ENCODE measurements at places on chromosomes 11 and 22.

DNA sequence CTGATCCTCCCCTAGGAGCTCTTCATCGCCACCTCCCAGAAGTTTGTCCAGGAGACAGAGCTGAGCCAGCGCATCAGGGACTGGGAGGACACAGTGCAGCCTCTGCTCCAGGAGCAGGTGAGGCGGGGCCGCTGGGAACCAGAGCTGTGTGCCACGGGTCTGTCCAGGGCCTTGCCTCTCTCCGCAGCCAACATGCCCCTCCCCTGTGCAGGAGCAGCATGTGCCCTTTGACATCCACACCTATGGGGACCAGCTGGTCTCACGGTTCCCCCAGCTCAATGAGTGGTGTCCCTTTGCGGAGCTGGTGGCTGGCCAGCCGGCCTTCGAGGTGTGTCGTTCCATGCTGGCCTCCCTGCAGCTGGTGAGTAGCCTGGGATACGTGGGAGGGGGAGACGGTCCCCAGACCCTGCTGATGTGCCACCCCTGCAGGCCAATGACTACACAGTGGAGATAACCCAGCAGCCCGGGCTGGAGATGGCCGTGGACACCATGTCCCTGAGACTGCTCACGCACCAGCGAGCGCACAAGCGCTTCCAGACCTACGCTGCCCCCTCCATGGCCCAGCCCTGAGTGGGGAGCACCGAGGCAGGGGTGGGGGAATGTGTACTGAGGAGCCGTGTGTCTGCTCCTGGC is 2.5 kb downstream of the SCO2 start:
- DNase-seq = no peak

DNA sequence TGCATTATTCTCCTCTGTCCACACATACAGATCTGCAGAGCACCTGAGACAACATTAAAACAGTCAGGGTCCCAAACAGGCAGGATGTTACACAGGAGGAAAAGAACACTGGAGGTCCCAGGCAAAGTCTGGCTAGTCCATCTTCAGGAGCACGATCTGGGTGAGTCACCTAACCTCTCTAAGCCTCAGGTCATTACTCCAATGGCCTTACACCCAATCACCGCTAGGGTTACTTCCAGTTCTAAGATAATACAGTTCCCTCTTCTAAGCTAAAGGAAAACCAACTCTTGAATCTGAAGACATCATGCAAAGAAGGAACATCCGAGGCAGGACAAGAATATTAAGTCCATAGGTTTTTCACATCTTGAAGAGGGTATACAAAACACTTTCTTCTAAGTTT is 24.5 kb downstream of the ASCC2 start:
- DNase-seq = no peak

DNA sequence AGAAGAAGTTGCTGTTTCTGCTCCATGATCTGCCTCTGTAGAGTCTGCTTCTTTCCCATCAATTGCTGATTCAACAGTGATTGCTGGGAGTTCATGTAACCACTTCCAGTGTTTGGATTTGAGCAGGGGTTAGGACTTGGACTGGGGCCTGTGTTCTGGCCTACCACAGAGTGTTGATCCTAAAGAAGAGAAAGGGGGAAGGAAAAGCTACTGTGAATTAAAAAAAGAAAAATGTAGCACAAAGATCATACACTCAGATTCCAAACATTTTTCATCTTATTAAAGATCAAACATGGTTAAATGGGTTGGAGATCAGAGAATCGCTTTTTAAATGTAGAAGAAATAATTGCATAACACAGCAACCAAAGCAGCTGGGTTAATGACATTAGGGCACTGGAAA is 67.6 kb upstream of the MTMR2 start:
- no peak for DNase-seq

DNA sequence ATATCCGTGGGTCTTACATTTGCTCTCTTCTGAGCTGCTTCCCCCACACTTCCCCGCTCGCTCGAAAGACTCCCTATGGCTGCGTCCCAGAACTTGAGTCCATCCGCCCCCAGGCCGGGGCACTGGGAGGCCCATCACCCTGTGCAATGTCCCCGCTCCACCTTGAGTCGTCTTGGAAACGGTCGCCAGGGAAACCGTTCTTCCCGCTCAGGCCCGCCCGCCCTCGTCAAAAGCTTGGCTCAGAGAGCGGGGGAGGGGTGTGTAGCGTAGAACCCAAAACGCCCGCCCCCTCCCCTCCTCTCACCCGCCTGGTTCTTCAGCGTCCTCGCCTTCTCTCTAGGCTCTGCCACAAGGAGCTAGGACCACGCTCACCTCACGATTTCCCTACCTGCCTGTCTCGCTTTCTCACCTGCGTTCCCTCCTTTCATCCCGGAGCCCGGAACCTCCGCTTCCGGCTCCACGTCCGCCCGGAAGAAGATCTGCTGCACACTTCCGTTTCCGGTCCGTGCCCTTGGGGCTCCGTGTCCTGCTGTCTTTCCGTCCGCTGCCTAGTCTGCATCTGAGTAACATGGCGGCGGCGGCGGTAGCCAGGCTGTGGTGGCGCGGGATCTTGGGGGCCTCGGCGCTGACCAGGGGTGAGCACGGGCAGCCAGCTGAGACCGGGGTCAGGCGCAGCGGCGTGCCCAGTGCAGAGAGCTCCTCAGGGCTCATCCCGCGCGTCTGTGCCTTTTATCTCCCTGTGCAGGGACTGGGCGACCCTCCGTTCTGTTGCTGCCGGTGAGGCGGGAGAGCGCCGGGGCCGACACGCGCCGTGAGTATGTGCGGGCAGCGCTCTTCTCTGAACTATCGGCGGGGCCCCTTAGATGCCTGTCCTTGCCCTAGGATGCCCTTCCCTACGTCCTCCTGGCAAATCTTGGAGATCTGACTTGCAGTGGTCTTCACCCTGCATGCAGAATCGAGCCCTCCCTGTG is at the start of the genes KBTBD4 and NDUFS3:
KBTBD4 (minus strand) TSS at position 447 of the 971 bp plus-strand sequence; CDS start at position 428, 19 bp downstream.
NDUFS3 (plus strand) TSS at position 551 of the 971 bp plus-strand sequence; CDS start at position 569, 18 bp downstream.
- DNase-seq = peak; percentile 84

GRCh38 chr22:19525116-19525660 is 978 bp upstream of the CLDN5 start:
- DNase-seq = no peak

GRCh38 chr11:46427364-46427763 is 35.8 kb upstream of the CHRM4 start:
- DNase-seq = no peak

DNA sequence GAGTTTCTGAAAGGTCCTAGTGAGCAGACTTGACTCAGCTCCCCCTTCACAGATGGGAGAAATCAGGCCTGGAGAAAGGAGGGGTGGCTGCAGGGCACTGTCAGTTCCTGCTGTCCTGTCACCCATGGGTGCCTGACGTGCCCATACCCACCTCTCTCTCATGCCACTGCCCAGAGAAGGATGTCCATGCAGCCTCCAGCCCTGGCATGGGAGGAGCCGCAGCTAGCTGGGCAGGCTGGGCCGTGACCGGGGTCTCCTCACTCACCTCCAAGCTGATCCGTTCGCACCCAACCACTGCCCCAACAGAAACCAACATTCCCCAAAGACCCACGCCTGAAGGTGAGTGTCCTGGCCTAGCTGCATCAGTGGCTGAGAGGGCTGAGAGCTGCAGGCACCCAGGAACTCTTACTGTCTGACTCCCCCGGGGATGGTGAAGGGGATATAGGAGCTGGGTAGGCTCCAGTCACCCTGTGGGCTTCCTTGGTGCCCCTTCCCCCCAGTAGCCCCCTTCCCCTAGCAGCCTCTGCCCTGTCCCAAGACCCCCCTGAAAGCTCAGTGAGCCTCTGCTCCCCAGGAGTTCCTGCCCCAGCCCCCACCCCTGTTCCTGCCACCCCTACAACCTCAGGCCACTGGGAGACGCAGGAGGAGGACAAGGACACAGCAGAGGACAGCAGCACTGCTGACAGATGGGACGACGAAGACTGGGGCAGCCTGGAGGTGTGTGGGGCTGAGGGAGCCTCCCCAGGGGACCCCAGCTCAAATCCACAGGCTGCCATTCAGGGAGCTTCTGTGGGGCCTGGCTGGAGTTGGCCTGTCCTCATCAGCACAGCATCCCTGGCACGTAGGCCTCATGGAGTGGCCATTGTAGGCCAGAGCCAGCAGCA is 11.8 kb downstream of the SCYL1 start:
- no peak for DNase-seq

DNA sequence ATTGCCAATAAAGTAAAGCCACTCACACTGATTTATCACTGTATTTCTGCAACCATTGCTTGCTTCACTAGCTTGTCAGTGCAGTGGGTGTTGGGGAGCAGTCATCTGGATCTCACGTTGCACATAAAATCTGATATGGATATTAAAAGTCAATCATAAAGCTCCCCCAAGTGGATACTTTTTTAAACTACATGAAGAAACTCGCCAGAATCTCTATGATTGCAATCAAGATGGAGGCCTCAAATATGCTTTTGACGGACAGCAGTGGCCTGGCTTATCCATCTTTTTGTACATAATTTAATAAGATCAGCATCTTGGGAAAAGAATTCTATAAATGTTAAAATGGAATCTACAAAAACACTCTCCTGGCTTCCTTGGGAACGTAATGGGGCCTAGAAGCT is 137.7 kb downstream of the WT1 start:
- no peak for DNase-seq
